Inflammatory macrophage treated with lipopolysaccharide for 4 hours (primary cell): ENCODE measurements at places on chromosomes 2 and 18.

GRCh38 chr18:77111951-77112746, 20.4 kb downstream of the MBP start:
- DNase-seq: peak; percentile 84

DNA sequence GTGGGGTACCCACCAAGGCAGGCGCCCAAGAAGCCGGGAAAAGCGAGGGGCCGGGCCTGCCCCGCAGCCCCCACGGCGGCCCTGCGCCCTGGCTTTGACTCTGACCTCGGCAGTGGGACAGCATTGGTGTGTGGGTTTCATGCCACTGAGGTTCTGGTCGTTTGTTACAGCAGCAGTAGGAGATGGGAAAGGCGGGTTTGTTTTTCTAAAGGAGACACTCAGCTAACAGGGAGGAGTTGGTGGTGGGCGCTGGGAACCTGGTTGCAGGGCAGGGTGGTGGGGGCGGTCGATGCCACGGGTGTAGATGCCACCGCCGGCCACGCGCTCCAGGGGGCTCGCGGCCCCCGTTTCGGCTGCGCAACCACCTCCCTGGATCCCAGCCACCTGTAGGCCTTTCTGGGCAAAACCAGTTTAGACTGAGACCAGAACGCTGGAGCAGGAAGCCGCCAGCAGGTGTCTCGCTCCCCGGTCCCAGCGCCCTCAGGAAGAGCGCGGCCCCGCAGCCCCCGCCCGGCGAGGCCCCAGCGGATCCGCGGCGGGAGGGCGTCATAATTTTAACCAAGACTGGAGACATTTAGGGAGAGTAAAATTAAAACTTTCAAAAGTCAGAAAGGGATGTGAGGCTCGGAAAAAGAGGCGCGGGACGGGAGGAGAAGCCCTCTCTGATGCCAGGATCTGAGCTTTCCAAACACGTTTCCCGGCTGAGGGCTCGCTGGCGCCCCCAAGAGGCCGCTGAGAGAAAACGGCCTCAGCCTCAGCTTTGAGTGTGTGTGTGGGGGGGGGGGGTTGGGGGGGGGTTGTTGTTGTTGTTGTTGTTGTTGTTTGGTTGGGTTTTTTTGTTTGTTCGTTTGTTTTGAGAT, 17.4 kb downstream of the CIDEA start:
- peak; percentile 57 for DNase-seq

GRCh38 chr2:162424816-162425215, 80.9 kb downstream of the GCA start:
- no peak for DNase-seq

DNA sequence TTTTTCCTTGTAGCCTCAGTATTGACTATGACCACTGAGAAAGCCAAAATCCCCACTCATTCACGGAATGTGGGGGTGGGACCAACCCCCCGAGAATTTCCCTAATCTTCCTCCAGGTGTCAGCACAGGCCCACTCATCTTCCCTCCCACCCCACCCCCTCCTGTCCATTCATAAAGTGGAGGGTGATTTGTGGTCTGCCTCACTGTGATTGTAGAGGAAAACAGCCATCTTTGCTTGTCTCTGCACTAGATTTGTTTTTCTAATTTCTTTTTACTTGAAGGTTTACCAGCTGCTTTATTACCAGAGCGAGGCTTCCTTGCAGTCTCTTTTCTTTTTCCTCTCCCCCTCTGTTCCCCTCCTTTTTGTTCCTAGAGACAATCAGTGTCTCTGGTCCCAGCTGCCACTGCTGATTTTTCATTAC, 171.8 kb downstream of the ICOS start:
- no peak for DNase-seq

GRCh38 chr2:45768208-45768607, 116.7 kb downstream of the PRKCE start:
- DNase-seq: peak; percentile 87

- peak; percentile 59 for DNase-seq
These were observed 46.6 kb downstream of the ZNF516 start for GRCh38 chr18:76448256-76449110.

GRCh38 chr18:46424898-46425297, 232.1 kb downstream of the LOXHD1 start:
- DNase-seq: no peak

GRCh38 chr2:111162718-111163331, 42.1 kb downstream of the BCL2L11 start:
- DNase-seq: peak; percentile 62

GRCh38 chr2:223870840-223871611, 33.6 kb upstream of the AP1S3 start:
- peak; percentile 66 for DNase-seq

- no peak for DNase-seq
These were observed 37.5 kb downstream of the SLC39A10 start for GRCh38 chr2:195694553-195694952.

DNA sequence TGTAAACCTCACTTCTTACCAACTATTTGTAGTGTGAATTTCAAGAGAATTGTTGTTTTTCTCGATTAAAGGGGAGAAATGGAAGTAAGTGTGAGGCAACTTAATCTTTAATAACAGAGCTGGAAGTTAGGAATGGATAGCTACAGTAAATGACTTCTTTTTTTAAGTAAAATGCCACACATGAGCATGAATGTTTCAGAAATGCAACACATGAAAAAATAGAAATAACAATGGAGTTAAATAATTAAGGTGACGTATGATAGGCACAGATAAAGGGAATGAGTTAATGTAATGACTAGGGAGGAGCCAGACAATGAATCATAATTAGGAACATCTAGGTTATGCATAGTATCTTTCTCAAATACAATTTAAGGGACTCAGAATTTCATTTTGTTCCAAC, 3.4 kb downstream of the REL start:
- peak; percentile 81 for DNase-seq
